ENCODE measurements at places on chromosomes 16 and 17.

GRCh38 chr17:75271955-75272847 is 1.2 kb upstream of the MIF4GD start:
- no peak for DNase-seq

DNA sequence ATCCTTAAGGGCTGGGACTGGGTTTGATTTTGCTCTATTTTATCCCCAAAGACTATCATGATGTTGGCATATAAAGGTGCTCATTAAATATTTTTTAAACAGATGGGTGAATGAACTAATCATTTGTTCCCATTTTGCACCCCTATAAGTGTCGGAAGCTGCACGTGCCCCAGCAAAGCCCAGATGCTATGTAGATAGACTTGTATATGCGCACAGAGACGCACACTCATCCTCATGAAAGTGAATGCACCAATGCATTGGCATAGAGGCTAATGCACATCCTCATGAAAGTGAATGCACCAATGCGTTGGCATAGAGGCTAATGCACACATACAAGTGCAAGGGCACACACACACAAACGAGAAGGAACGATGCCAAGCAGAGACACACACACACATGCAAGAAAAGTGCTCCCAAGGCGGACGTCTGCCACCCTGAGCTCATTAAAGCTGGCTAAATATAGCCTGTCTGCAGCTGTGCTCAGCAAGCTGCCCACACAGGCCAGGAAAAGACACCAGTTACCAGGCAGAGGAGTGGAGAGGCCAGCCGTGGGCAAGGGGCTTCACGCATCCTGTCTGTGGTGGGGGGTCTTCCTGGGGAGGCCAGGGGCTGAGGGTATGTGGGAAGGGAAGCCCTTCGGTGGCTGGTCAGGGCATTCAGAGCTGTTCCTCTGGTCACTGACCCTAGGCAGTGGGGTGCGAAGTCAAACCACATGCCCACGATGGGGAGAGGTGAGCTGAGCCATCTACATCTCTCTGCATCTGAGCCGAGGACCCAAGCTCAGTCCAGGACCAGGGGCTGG is 52.6 kb downstream of the PIMREG start:
- DNase-seq: no peak

GRCh38 chr17:68981288-68981687 is 26.1 kb upstream of the ABCA8 start:
- DNase-seq: no peak

DNA sequence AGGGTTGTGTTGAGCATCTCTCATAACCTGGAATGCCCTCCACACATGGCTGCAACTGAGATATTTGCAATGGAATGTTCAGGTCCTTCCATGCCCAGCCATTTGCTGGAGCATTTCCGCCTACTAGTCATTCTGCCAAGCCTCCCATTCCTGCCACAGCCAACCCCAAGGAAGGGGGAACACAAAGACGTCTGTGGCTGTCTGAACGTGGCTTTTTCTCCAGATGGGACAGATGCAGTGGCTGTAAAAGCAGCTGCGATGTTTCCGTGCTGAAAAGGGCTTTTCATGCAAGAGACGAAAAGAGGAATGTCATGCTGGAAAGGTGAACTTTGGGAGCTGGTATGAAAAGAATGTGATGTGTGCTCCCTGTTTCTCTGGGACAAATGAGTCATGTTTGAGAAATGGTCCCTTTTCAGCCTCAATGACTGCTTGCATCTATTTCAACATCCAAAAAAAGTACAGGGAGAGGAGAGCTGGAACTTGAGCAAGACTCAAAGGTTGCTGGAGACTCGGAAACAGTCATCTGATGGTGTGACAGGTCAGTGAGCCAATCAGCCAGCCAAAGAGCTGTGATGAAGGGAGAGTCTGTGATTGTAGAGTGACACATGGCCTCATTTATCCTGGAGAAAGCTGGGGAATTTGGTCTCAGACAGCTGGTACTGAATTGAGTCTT is 208.9 kb downstream of the SHISA9 start:
- no peak for DNase-seq

DNA sequence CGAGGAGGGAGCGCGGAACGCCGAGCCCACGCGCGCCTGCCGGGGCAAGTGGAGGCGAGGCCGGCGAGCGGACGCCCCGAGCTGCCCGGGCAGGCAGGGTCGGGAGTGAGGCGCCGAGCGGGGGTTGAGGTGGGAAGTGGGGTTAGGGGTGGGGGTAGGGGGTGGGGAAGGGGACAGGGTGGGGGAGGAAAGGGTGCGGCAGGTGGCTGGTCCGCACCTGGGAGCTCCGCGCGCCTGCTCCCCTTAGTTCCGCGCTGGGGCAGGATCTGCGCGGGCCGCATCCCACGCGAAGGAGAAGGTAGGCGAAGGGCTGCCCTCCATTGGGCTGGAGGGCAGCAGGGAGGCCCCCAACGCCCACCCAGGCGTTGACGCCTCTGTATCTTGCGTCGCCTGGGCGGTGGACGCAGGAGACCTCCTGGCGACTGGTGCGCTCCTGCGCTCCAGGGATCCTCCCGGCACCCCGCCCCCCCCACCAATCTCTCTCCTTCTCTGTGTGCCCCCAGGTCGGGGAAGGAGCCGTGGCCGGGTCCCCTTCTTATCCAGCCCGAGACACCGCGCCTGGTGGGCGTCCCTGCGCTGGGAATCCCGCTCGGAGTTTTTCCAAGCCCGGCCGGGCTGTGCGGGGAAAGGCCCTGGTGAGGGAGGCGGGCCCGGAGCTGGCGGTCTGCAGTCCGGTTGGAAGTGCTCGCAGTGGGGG is 51.3 kb upstream of the AMZ2 start:
- no peak for DNase-seq

GRCh38 chr16:19757026-19757425 is 39.0 kb downstream of the IQCK start:
- no peak for DNase-seq

DNA sequence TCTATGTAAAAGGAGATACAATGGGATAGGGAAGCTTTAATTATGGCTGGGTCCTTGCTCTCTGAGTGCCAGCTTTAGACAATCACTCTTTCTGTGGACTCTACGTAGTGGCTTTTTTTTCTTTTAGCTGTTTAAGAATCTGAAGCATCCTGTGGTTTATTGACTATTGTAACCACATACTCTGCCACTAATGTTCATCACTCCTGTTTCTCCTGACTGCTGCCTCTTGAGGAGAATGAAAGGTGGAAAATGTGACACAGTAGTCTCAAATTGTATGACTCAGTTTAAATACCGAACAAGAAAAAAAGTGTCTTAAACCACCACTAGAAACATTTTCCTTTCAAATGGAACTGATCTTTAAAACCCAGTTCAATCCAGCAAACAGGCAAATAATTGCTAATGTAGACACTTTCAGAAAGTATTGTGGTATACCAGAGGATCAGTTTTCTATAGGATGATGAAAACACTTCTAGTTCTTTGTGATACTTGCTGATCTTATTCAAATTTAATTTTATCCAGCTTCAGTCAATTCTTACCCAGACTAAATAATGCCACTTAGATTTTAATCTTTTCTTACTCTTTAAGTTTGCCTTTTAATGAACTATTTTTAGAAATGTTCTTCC is 302.7 kb upstream of the PMFBP1 start:
- DNase-seq: no peak

DNA sequence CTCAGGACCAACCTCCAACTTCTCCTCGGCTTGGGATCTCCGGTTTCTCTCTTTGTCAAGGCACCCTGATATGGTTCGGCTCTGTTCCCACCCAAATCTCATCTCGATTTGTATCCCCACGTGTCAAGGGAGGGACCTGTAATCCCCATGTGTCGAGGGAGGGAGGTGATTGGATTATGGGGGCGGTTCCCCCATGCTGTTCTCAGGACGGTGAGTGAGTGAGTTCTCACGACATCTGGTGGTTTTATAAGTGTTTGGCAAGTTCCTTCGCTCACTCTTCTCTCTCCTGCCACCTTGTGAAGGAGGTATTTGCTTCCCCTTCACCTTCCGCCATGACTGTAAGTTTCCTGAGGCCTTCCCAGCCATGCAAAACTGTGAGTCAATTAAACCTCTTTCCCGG is 117.9 kb downstream of the SEC14L1 start:
- DNase-seq: no peak

GRCh38 chr17:19733953-19734526 is 14.1 kb downstream of the ALDH3A1 start:
- DNase-seq: no peak

DNA sequence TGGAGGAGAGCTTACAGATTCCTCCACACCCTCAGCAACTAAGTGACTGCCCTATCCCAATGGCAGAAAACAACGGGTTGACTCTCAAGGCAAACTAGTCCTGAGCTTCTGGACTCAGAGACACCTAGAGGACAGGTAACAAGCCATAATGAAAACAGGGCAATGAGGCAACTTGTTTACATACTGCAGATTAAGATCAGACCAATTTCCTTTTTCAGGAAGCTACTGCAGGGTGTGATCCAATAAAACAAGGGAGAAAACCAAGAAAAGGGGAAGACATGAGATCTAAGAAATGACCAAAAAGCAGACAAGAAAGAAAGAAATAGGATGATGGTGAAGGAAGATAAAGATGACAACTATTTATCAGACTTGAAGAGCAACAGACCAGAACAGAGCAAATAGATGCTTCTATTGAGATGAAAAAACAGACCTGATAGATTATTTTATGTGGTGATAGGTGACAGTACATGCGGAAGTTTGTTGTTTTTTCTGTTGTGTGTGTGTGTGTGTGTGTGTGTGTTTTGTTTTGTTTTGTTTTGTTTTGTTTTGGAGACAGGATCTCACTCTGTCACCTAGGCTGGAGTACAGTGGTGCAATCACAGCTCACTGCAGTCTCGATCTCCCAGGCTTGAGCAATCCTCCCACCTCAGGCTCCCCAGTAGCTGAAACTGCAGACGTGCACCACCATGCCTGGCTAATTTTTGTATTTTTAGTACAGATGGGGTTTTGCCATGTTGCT is 120.7 kb downstream of the GAS7 start:
- DNase-seq: no peak

GRCh38 chr17:2241823-2242222 is 61.8 kb downstream of the SMG6 start:
- no peak for DNase-seq

DNA sequence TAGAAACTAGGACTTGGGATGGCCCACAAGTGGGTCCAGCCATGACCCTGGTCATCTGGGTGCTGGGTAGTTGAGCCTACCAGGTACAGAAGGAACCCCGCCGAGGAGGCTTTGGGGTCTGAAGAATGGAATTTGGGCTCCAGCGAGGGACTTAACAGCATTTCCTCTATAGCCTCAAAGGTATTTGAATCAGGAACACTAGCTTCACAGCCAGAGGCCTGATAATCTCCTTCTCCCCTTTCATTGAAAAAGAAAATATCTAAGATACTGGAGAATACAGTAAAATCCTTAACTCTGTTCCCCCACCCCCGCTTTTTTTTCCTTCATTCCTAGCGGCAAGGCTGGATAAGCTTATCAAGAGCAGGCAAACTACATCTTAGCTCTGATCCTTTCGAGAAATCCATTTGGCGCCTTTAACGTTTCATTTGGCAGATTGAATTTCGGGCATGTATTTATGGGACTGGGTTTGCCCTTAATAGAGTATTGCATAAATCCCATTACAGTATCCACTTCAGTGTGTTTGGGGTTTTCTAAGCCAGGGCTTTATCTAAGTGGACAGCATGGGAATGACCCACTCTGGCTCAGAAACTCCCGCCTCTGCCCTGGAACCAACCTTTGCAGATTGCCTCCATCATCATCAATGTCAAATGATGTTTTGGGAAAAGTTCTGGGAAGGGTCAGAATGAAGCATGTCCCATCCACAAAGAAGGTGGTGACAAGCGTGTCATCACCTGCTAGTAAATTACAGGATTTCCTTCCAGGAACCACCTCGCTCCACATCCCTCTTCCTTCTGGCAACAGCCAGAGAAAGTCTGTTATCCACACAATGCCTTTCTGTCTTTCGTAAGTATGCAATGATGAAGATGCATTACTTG is 36.9 kb downstream of the XYLT1 start:
- no peak for DNase-seq

- no peak for DNase-seq
Measured at GRCh38 chr17:75756451-75757085, 8.4 kb downstream of the GALK1 start.

DNA sequence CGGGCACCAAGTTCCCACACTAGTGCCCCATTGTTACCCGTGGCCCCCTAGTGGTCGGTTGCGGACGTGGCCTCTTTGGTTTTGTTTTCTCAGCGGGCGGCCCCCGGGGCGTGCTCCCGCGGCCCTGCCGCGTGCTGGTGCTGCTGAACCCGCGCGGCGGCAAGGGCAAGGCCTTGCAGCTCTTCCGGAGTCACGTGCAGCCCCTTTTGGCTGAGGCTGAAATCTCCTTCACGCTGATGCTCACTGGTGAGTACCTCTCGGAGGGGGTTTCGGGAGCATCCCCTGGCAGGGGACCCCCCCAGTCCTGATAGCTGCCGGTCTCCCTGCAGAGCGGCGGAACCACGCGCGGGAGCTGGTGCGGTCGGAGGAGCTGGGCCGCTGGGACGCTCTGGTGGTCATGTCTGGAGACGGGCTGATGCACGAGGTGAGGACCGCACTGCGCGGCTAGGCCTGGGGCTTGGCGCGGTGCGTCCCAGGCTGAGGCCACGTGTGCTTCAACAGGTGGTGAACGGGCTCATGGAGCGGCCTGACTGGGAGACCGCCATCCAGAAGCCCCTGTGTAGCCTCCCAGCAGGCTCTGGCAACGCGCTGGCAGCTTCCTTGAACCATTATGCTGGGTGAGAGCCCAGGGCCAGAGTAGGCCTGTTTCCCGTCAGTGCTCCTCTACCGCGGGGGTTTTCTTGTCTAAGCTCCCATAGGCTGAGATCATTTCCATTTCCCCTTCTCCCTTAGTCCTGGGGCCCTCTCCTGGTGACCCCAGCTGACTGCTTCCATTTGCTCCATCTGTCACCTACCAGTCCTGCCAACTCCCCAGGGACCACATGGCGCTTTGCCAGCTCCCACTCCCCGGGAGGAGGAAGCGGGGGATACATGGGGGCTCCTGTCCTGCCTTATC is 1.7 kb downstream of the SPHK1 start:
- DNase-seq: peak; percentile 73

- peak; percentile 42 for DNase-seq
Measured at GRCh38 chr16:74862743-74863244, 88.2 kb upstream of the FA2H start.

DNA sequence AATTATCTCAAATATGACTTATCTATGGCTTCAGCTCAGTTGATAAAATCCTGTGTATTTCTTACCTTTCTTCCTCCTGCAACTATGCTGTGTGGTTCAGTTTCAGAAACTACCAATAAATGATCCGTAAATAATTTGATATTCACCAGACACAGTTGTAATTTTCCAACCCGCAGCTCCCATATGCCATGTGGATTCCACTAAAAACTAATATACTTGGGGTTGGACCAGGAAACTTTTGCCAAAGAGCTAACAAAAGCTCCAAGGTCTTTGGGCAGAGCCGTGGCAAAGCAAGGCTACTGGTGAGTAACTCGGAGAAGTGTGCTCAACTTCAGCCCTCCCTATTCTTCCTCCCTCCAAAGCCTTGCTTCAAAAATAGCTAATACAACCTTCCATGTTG is 2.3 kb upstream of the CHST6 start:
- DNase-seq: no peak

- no peak for DNase-seq
Measured at GRCh38 chr17:72116661-72117521, 3.9 kb upstream of the SOX9 start.

DNA sequence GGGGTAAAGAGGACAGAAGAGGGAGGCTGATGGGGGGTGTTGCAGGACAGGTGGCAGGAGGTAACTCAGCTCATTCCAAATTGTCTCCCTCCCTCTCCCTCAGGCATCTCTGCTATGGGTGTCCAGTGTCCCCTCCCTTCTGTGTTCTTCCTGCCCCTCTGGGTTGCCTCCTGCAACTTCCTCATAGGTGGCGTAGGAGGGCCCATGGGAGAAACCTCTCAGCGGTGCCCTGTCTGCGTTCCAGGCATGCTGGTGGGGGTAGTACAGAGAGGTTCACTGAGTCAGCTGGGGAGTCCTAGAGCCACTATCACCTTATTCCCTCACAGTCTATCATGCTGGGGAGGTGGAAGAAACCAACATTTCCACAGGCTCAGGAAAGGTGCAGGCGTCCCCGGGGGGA is 14.7 kb upstream of the ODF4 start:
- no peak for DNase-seq
